ENCODE measurements at places on chromosomes 1 and 21. TPM values are rescaled to one million over a fixed set of nuclear protein-coding genes. Genes with fewer than 3 reads are reported as not detected.

The NBPF3 gene
- polyA plus RNA-seq = 6.3 TPM

The ORC1 gene
- 2.9 TPM for polyA plus RNA-seq

The TPTE gene
- polyA plus RNA-seq = not detected

The LRRC3 gene
- polyA plus RNA-seq = 2.2 TPM

The TAS1R1 gene
- 7.3 TPM for polyA plus RNA-seq

The CTBS gene
- polyA plus RNA-seq = 6.6 TPM

The SLAMF9 gene
- polyA plus RNA-seq = not detected

The KIF14 gene
- 2.6 TPM for polyA plus RNA-seq

DNA sequence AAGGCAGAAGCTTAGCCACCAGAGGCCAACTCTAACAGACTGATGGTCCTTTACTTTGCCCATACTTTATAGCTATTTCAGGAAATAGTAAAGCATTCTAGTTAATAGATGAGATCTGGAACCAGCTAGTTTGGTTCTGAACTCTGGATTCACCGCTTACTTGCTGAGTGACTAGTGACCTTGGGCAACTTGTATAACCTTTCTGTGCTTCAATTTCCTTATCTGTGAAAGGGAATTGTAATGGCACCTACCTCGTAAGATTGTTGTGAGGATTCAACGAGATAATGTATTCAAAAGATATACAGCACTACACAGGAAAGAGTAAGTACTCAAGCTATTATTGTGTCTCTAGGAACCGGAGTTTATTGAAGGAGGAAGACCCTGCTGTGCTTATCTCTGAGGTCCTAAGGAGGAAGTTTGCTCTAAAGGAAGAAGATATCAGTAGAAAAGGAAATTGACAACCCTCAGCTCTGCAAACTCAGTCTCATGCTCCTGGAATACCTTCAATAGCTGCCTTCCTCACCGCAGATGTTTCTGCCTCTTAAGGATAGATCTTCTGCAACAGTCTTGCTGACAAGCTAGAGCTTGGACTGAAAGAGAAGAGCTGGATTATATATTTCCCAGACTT lies 11.9 kb downstream of the MTFR1L start:
- DNase-seq = no peak

DNA sequence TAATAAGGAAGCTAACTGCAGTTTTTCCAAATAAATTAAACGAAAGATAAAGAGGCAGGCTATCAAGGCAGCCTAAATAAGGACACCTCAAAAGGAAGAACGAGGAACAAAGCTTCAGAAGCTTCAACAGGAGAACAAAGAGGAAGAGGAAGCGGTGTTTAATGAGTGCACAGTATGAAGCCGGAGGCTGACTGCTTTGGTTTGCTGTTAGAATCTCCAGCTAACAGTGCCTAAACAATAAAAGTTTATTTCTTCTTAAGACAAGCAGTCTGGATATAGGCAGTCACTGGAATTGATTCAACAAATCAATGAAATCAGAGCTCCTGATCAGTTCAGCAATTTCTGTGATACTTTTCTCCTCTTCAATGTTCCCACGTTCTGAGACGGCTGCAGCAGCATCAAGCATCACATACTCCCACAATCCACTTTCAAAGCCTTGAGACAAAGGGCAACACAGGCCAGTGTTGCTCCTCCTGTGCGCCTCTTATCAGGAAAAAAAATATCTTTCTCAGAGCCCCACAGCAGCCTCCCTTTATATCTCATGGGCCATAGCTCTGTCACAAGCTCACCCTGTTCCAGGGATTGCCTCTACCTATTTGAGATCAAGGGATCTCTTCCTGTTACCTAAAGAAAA lies 365.6 kb upstream of the ST6GALNAC5 start:
- DNase-seq = no peak

DNA sequence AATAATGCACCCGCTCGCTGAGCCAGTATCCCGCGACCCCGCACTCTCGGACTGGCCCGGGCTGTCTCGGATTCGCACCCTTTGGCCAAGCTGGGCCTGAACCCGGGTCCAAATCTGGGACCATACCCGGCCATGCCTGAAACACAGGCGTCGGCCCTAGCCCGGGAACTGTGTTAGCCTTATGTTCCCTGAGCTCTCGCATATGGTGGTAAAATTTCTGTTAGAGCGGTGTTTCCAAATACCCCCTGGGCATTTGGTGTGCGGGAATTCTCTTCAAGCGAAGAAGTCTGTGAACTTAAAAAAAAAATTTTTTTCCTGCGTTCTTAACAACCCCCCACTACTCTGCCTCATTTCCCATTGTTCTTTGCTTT lies 3.1 kb downstream of the RNF220 start:
- DNase-seq = no peak

DNA sequence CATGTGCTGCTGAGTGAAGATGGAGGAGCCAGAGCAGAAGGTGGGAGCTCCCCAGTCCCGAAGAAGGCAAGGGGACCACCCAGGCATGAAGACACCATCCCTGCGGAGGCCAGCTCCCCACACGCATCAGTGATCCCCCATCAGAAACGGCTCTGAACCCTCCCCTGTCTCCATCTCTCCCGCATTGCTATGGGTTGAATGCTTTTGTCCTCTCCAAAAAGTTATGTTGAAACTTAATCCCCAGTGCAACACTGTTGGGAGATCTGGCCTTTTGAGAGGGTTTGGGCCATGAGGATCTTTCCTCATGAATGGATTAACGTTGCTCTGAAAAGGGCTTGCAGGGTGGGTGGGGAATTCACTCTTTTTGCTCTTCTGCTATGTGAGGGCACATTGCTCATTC lies 147.6 kb downstream of the AJAP1 start:
- no peak for DNase-seq

DNA sequence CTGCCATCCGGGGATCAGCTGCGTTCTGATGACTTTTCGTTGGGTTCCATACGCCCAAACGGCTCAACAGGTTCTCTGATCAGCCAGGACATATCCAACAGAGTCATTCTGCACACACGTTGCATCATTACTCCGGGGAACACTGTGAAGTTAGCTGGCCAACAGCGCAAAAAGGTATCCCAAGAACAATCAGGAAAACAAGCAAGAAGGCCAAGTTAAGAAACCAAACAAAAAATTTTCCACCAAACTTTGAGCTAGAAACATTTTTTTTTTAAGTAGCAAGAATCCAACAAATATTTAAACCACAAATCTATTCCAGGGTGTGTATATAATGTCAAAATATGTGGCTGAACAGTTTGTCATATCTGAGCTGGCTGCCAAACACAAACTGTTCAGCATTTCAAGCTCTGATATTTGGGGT lies 29.2 kb downstream of the NID1 start:
- peak; percentile 87 for DNase-seq

GRCh38 chr1:231272173-231272572 lies 31.2 kb downstream of the GNPAT start:
- DNase-seq = peak; percentile 19

GRCh38 chr1:245802941-245803665 lies 648.3 kb downstream of the KIF26B start:
- no peak for DNase-seq

GRCh38 chr1:108591466-108591865 lies 31.6 kb downstream of the EEIG2 start:
- peak; percentile 45 for DNase-seq

- DNase-seq = peak; percentile 49
Observed at GRCh38 chr1:61446531-61446991, 278.4 kb downstream of the TM2D1 start.

- peak; percentile 84 for DNase-seq
Observed at GRCh38 chr1:87292684-87293493, 35.8 kb upstream of the LMO4 start.

DNA sequence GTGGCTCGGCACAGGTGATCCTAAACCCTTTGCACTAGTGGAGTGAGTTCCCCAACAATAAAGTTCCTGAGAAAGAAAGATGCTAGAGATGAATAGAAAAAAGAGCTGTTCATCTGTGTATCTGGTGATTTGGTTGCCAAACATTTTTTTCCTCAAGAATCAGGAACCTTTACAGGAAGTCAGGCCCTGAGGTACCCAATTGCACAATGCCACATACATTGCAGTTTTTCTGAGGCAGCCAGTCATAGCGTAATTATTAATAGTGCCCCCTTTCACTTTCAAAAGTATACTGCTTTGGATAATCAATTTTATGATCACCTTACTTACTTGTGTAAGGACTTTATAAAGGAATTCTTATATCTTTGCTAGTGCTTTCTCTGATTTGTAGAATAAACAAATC lies 346.3 kb upstream of the POU3F1 start:
- no peak for DNase-seq

DNA sequence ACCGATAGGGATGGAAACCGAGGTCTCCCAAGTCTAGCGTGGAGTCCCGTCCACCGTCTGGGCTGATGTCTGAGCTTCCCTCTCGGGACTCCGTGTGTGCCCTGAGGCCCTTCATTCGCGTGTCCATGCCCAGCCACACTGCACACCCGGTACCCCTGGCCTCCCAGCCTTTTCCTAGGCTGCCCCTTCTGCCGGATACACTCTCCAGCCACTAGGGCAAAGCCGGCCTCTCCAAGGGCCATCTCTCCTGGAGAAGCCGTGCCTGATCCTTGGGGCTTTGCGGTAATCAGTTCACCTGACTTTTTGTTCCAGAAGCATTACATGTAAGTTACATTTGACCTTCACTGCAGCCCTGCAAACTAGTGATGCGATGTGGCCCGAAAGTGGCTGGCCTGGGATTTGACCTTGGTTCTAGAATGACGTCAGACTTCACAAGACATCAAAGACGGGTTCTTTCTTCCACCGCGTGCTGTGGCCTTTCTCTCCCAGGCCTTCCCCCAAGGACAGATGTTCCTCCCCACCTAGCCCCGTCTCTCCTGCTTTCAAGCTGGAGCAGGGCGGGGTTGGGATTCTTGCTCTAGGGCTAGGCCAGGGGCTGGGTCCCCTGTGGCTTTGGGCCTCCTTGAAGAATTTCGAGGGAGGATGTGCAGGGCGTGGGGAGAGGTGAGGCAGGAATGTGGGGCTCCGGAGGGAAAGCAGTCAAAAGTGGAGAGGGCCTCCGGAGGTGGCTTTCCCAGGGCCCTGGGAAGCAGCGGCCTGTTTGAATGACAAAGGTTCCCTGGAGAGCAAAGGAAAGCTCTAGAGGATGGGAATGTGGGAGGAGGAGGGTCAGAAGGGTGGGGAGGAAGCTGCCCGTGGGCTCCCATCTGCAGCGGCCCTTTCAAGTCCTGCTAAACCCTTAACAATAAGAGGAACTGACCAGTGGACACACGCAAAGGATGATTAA lies 49.7 kb upstream of the SLC2A1 start:
- peak; percentile 2 for DNase-seq

DNA sequence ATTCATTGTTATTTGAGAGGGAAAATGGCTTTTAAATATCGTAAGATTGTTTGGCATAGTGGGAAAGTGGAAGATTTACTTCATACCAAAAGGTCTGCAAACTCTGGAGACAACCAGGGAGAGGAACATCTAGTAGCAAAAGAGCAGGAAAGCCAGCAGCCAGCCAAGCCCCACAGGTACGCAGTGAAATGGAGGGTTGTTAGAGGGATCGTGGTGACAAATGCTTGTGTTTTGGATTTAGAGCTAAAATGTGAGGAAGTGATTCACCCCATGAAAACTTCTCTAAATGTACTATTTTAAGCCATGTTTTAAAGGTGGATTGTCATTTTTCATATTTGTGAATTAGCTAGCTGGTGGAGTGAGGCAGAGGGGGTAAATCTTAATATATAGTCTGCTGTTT lies 69.3 kb downstream of the RPS6KC1 start:
- no peak for DNase-seq

GRCh38 chr1:117007719-117008013 lies 6.1 kb downstream of the CD101 start:
- DNase-seq = no peak

GRCh38 chr21:43315244-43316137 lies 111.4 kb downstream of the SIK1 start:
- no peak for DNase-seq

GRCh38 chr1:92494485-92495141 lies 7.9 kb upstream of the GFI1 start:
- no peak for DNase-seq

GRCh38 chr21:39637197-39637970 lies 24.6 kb downstream of the B3GALT5 start:
- no peak for DNase-seq

GRCh38 chr1:96553811-96554210 lies 167.8 kb upstream of the PTBP2 start:
- peak; percentile 29 for DNase-seq

DNA sequence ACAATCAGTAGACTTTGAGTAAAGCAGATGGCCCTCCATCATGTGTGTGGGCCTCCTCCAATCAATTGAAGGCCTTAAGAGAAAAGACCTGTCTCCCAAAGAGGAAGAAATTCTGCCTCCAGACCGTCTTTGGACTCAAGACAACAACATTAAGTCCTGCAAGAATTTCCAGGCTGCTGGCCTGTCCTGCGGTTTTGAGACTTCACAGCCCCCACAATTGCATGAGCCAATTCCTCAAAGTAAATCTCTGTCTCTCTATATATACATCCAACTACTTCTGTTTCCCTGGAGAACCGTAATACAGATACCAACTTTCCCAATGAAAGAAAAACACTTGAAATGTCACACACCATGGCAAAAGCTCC lies 16.4 kb downstream of the REG4 start:
- DNase-seq = peak; percentile 84

DNA sequence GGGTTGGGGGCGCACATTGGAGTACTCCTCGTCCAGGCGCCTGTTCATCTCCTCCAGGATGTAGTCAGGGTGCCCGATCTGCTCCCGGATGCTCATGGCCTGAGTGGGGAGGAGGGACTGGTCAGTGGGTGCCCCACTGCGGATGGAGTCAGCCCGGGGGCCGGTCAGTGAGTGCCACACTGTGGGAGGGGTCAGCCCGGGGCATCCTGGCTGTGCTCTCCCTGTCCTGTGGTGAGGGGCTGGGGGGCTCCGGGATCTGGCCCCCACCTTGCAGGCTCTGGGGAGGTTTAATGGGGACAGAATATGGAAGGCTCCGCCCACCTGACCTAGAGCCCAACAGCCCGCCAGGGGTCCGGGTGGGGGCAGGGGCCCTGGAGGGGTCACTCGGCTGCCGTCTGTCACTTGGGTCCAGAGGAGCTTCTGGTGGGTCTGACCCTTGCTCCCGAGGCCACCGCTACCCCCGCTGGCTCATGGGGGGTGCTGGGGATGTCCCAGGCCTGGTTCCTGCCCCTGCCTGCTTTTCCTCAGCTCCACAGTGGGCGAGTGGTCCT lies 8.8 kb downstream of the PRXL2B start:
- no peak for DNase-seq

DNA sequence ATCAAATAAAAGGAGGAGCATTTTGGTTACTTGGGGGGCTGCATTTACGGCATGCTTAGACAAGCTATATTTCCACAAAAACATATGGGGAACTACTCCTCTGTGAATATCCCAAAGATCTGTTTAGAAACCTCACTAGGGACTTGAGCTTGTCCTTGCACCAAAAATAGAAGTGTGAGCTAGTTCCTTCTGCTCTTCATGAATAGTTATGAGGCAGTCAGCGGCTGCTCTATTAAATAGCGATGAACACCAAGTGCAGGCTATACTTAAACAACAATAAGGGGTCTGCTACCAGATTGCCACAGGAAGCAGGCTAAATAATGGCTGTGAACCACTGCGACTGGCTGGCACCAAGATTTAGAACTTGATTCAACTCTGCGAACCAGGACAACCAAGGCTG lies 190.1 kb downstream of the PCP4 start:
- DNase-seq = no peak

DNA sequence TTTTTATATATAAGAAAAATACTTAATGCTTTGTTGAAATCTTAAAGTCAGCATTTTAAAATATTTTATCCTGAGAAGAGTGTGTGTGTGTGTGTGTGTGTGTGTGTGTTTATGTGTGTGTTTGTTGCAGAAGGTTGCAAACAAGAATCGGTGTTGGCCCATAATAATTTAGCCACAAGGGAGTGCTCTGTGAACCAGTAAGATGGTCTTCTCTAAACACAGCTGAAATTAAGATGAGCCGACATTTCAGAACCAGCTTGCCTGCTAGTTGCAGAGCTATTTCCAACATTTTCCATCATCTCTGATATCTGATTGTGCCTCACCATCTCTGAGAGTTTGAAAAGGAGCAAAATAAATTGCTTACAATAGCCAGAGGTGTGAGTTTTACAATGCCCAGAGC lies 158.8 kb upstream of the SGIP1 start:
- no peak for DNase-seq
